RPMI7951 (cell line): ENCODE measurements at places on chromosomes 12 and 14. TPM values are rescaled to one million over a fixed set of nuclear protein-coding genes. Genes with fewer than 3 reads are reported as not detected.

DNA sequence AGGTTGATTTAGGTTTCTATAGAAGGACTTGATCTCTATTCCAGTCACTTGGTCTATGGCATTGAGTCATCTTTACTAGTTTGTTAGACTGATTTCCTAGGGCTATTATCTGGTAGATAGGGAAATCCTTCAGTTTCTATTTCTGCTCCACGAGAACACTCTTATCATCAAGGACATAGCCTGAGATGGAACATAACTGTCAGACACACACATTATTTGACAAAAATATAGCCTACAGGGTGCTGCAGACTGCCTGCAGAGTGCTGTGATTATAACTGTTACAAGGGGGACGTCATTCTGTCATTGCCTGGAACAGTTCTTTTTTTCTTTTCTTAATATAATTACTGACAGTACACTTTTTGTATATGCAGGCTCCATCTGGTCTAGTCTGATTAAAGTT lies 82.0 kb downstream of the TMEM117 start:
- DNase-seq, result no peak

DNA sequence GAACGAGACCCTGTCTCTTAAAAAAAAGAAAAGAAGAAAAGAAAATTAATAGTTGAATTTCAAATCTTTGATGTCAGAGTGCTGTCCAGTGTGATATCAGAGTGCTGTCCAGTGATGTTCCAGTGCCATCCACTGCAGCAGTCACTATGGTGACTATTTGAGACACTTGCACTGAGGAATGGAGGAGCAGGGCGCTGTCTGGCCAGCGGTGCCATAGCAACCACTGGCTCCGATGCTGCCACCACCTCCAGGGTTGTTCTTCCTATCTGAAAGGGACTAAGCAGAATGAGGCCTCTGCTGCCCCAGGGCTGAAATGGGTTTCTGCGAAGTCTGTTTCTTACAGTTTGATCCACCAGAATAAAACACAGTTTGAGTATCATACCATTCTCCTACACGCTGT lies 272.9 kb downstream of the NUAK1 start:
- no peak for DNase-seq

DNA sequence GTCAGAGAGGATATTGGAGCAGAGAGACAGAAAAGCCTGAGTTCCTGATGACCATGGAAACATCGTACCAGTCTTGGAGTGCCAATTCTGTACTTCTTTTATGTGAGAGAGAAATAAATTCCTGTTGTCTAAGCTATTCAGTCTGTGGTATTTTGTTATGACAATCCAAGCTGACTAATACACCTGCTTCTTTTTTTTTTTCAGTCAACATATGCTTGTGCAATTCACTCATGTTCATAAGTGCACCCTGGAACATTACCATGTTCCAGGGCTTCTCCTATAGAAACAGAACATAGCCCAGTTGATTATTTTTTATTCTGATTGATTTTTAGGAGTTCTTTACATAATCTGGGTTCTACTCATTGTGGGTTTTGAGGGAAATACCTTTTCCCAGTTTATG lies 1.7 kb upstream of the CHPT1 start:
- peak; percentile 8 for DNase-seq

The SYNE2 gene
- 22.2 and 24.2 TPM in 2 replicates for total RNA-seq

GRCh38 chr12:103546959-103547358 lies 40.1 kb upstream of the STAB2 start:
- DNase-seq, result no peak

DNA sequence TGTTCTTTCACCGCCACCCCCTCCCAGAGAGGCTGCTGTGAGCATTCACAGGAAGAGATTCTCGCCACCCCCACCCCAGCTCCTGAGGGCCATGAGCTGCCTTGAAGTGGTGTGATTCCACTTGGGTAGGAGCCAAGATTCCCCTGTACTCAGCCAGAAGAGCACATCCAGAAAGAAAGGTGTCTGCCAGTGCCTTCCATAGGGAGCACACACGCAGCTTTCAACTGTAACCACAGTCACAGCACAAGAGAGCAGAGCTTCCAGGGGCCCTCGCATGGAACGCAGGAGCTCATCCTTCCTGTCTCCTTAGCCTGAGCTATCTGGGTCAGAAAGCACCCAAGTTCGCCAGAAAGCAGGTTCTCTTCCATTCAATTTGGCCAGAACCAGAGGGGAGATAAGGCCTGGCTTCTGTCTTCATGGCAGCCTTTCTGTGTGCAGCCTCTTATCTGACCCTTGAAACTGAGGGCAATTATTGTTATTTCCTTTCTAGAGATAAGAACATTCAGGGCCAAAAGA lies 66.6 kb upstream of the SCN8A start:
- DNase-seq, result no peak

DNA sequence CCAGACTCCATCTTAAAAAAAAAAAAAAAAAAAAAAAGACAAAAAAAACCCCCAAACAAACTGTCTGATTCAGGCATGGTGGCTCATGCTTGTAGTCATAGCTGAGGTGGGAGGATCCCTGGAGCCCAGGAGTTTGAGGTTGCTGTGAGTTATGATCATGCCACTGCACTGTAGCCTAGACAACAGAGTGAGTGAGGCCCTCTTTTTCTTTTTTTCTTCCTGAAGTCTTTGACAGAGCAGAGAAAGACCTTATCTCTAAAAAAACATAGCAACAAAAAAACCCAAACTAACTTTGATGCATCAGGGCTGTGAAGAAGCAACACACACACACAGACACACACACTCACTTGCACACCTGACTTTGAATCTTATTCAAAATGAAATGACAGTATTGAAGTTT lies 7.7 kb upstream of the AMN1 start:
- DNase-seq, result peak; percentile 88

DNA sequence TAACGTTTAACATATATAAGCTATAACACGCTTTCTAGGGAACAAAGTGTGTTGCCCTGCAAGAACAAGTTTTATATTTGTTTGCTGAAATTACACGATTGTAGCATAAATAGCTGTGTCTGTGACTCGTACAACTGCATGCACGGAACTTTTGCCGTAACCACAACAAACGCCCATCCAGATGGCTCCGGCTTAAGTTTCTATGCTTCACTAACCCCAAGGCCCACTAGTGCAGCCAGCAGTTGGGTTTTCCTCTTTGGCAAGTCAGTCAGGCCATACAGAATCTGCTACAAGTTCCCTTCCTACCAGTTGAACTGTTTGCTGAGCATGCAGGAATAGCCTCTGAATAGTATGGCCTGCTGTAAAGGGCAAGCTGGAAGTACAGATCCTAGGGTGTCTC lies 12.1 kb downstream of the CSRP2 start:
- peak; percentile 86 for DNase-seq

The ZNF385A gene
- 0.24 and 1.3 TPM in 2 replicates for total RNA-seq

GRCh38 chr12:64461634-64462414 lies 9.9 kb downstream of the TBK1 start:
- DNase-seq, result peak; percentile 75

The CFAP54 gene
- total RNA-seq, result 0.48 and 0.68 TPM in 2 replicates

GRCh38 chr14:22551605-22551997 lies 37.4 kb downstream of the DAD1 start:
- DNase-seq, result no peak

DNA sequence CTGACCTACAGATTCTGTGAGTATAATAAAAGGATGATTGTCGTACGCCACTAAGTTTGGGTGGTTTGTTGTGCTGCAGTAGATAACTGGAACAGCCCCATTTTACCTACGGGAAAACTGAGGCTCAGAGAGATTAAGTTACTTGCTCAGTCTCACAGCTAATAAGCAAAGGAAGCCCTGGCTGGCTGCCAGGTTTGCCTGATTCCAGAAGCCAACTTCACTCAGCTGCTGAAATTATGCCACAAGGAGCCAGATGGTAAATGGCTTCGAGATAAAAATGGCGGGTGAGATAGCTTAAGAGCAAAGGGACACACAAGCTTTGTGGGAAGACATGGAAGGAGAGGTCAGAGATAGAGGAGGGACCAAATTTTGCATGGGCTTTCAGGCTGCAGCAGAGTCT lies 191.5 kb upstream of the NOS1 start:
- peak; percentile 20 for DNase-seq

The SLC17A8 gene
- total RNA-seq, result not detected in 2 replicates

GRCh38 chr14:32306549-32306948 lies 22.5 kb upstream of the AKAP6 start:
- no peak for DNase-seq

The OR4N2 gene
- total RNA-seq, result under 0.01 and 0.10 TPM in 2 replicates

- no peak for DNase-seq
These were observed 54.7 kb downstream of the ASCL1 start for GRCh38 chr12:103011974-103012763.

The GLS2 gene
- 0.20 TPM in 1 of 2 replicates, not detected in the other for total RNA-seq

The PEX5 gene
- 16.1 and 17.7 TPM in 2 replicates for total RNA-seq

The RAPGEF3 gene
- total RNA-seq, result 0.48 and 0.88 TPM in 2 replicates

The LALBA gene
- not detected in 2 replicates for total RNA-seq

The RARG gene
- 11.1 and 13.8 TPM in 2 replicates for total RNA-seq

The CLEC6A gene
- total RNA-seq, result not detected in 2 replicates

The SLC4A8 gene
- total RNA-seq, result 0.78 and 0.96 TPM in 2 replicates

GRCh38 chr14:71225113-71225512 lies 317.9 kb downstream of the PCNX1 start:
- no peak for DNase-seq

DNA sequence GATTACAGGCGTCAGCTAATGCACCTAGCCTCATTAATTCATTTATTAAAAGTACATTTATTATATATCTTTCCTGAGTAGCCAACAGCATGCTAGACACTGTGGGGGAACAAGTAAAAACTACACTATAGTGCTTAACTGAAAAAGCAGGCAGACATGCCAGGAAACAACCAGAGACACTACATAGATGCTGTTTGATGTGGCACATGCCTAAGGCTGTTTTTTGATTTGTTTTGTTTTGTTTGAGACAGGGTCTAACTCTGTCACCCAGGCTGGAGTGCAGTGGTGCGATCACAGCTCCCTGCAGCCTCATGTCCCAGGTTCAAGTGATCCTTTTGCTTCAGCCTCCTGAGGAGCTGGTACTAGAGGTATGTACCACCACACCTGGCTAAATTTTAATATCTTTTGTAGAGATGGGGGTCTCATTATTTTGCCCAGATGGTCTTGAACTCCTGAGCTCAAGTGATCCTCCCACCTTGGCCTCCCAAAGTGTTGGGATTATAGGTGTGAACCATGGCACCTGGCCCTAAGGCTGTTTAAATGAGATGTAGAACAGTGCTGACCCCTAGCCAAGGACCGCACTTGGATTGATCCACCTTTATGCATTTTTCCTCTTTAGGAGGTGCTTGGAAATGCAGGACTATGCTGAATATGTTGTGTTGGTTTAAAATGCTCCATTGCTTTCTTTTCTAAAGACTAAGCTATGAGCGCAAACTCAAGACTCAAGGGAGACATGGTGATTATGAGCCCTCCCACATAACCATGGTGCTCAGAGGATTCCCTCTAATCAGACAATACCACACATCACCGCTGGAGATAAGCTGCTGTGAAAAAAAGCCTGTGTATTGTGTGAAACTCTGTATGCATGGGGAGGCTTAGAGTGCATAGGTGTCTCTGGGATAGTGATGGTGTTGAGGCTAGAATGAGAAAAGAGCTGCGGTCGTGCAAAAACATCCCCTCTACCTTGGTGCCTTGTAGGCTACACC lies 10.5 kb upstream of the C14orf93 start:
- no peak for DNase-seq

The NTS gene
- not detected in 2 replicates for total RNA-seq

The FAIM2 gene
- 0.98 and 1.2 TPM in 2 replicates for total RNA-seq

DNA sequence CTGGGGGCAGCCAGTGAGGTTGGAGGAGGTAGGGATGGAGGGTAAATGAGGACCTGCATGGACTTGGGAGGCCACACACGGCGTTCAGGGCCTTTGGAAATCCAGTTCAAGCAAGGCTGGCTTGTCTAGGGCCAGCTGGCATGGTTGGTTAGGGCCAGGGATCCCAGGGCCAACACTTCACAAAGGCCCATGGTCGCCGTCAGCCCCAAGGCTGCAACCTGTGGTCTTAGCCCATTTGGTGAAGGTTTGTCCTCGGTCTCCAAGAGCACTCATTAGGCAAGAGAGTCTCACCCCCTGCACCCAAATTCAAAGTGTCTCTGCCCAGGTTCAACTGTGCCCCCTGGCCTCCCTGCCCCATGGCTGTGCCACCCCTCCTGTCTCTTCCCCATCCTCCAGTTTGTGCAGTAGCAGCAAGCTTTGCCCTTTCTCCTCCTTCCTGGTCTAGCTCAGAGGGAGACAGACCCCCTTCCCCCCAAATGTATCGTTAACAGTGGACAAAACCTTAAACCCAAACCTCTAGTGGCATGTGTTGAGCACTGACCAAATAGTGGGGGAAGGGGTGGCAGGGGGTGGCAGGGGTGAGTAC lies 94.1 kb downstream of the NINJ2 start:
- no peak for DNase-seq

GRCh38 chr12:54725233-54725843 lies 77.2 kb upstream of the DCD start:
- DNase-seq, result peak; percentile 16

DNA sequence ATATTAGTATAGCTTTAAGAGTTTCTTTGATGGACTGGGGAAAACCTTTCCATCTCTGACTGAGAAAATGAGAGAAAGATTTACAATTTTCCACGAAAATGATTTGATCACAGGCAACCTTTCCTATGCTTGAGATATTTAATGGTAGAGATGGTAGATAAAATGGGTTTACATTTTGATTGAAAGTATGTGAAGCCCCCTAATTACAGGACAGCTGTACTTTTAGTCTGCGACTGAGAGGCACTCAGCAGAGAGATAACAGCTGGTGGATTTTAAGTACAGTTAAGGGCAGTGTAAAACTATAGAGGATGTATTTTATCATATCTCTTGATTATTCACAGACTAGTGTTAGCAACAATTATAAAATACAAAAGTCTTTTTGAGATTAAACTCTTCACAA lies 40.7 kb downstream of the C12orf50 start:
- DNase-seq, result no peak

DNA sequence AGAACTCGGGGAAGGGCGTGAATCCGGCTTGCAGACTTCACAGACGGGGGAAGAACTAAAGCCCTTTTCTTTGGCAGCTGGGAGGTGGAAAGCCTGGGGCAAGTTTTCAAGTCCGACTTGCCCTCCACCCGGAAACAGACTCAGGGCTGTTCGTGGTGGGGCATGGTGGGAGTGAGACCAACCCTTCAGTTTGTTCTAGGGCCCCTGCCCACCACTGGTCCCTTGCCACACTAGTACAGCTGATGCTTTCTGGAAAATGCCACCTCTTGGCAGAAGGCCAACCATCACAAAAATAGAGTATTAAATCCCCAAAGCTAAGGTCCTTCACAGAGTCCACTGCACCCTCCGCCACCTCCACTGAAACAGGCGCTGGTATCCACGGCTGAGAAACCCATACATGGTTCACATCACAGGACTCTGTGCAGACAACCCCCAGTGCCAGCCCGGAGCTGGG lies 50.4 kb upstream of the DDX11 start:
- no peak for DNase-seq
